Cerebellum (tissue), 4 donors: ENCODE measurements at places on chromosomes 11 and 22. TPM values are rescaled to one million over a fixed set of nuclear protein-coding genes. Genes with fewer than 3 reads are reported as not detected.

Gene SAA4
- not detected for total RNA-seq

- no peak for DNase-seq
Measured at GRCh38 chr11:60447070-60447469, 8.6 kb upstream of the MS4A1 start.

- DNase-seq: no peak
Measured at GRCh38 chr11:12675951-12676711, 1.9 kb downstream of the TEAD1 start.

DNA sequence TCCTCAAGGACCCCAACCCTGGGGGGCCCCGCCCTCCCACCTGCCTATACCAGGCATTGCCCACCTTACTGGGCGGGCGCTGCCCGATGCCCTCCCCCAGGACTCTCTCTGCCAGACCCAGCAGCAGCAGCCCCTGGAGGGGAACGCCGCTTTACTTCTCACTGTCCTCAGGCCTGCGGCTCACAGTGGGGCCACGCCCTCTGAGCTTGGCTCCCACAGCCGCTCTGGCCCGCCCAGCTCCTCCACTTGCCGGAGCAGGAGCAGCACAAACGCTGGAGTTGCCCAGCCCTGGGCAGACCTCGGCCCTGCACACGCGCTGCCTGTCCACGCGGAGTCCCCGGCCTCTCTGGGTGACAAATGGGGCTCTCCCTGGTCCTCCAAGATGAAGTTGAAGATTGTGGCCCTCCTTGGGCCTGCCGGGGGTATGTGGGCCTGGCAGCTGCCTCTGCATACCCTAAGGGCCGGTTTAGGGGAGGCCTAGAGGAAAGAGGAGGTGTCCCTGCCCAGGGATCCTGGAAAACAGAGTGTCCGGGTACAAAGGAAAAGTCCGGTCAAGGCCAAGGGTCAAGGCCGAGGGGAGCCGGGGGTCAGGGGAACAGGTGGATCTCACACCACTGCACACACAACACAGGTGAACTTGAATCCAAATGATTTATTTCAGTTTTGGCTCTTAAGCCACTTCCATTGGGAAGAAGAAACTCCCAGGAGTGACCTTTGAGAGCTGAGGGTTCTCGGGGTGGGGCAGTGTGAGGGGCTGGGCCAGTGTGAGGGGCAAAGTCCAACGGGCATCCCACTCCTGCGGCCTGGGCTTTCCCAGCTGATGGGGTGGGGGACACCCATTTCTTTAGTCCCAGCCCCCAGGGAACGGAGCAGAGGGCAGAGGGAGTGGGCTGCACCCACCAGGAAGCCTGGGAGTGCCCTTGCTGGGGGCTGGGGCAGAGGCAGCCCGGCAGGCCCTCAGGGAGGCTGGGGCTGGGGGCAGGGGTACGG lies 674 bp upstream of the BAIAP2L2 start:
- DNase-seq: no peak

Gene PRAME
- total RNA-seq: not detected
